ENCODE measurements at places on chromosomes 6 and 20.

DNA sequence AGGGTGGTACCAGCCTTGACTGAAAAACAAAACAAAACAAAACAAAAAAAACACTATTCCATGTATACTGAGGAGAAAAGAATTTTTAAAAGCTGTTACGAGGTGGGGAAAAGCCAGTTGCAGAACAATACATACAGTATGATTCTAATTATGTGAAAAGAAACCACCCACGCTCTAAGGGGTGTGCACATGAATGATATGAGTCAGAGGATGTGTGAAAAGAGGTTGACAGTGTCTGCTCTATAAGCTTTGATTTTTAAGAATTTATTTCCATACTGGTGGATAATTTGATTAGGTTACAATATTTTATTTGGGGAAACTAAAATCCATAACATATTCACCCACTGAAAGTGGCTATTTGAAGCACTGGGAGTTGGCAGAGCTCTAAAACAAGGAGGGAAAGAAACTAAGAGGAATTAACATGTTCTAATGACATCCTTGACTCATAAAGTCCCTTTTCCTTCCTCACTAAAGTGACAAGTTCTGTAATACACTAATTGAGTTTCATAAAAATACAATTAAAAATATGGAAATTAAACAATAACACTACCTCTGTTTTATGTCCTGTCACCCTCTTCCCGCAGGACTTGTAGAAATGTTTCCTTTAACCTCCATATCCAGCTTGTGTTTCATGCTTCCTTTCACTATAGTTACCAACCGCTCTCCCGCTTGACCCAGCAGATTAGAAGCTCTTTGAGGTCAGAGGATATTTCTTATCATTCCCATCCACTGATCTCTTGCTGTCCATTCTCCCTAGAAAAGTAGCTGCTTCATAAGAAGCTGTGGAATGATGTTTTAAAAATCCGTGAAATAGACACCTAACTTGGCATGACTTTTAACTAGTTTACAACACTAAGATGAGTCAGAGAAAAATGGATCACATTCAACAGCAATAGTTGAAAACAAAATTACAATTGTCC is 118.6 kb upstream of the CCDC28A start:
- no peak for DNase-seq

- DNase-seq = no peak
Observed at GRCh38 chr20:57322476-57322875, 7.1 kb upstream of the SPO11 start.

DNA sequence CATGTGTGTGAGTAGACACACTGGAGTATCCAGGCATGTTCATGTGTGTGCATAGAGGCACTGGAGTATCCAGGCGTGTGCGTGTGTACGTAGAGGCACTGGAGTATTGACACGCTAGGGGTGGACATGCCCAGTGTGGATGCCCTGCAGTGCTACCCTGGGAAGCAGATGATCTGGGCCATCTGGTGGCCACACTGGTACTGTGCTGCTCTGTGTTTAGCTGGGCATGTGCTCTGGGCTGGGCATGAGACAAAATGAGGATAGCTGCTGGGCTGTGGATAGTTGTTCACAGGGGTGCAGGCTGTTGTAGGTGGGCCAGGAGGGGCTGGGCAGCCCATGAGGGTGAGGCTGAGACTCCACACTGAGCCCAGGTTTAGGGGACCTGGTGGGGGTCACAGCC is 24.0 kb upstream of the NPBWR2 start:
- no peak for DNase-seq

DNA sequence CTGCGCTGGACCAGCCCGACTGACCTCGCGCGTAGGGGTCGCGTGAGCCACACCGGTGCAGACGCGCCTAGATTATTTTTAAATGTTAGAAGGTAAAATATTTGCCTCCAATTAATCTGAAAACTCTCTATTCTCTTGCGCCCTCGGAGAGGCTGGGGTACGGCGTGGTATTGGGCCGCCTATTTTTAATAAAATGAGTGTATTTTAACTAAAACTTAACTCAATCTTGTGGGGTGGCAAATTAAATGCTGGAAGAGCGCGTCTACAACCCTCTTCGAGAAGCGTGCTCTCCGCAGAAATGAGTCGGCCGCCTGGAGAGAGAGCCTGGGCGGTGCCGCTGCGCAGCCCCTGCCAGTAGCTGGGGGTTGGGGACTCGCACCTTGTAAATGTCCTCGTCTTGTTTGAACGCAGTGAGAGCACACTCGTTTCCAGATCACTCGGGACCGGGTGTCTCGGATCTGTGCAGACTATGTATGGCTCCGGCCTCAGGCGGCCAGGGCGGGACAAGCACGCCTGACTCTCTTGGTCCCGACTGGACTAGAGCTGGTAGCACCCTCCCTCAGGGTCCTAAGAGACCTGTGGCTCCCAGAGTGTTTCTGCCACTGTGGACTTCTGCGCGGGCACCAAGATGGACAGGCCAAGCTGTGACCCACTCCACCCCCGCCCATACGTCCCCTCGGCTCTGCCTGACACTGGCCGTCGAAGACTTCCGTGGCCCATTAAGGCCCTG is 2.0 kb upstream of the MAFB start:
- DNase-seq = no peak

DNA sequence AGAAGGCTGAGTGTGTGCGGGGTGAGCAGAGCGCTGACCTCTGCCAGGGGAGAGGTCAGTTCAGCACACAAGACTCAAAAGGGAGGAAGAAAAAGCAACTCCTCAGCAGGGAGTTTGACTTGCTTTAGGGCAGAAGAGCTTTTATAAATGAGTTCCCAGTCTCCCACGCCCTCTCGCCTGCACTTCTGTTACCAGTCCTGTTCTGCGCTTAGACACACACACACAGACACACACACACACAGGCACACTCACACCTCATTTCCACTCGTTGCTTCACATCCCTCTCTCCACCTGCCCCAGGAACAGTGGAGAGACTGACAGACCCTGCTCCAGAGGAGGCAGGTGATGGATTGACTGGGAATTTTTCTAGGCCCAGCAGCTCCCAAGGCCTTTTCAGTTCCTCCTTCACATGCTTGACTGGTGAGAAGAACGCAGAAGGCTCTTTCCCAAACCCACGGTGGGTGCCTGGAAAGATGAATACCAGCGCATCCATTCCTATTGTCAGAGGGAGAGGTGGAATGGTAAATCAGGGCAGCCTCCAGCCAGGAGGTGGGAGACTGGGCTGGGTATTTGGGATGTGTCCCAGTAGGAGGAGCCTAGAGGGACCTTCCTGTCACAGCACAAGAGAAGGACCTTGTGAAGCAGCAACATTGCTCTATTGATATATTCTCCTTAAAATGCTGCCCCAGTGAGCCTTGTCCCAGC is 43.7 kb downstream of the JAG1 start:
- DNase-seq = no peak

GRCh38 chr6:42354702-42355101 is 97.0 kb downstream of the TRERF1 start:
- DNase-seq = no peak

DNA sequence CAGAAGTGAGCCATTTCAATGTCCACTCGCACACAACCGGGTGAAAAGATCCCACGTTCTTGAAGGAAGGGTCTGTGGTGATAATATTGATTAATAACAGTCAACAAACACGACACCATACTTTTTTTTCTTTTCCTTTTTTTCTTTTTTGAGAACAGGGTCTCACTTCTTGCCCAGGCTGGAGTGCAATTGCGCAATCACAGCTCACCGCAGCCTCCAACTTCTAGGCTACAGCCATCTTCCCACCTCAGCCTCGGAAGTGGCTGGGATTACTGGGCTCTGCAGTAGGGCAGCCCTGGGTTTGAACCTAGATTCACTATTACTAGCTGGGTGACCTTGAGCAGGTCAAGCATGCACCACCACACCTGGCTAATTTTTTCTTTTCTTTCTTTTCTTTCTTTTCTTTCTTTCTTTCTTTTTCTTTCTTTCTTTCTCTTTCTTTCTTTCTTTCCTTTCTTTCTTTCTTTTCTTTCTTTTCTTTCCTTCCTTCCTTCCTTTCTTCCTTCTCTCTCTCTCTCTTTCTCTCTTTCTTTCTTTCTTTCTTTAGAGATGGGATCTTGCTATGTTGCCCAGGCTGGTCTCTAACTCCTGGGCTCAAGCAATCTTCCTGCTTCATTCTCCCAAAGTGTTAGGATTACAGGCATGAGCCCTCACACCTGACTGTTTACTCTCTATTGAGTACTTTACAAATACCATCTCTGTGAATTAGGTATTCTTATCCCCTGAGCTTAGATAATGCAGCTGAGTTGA is 123.9 kb downstream of the SNX5 start:
- no peak for DNase-seq
